Left colon (tissue), 2 donors: ENCODE measurements at places on chromosomes 2 and 18. TPM values are rescaled to one million over a fixed set of nuclear protein-coding genes. Genes with fewer than 3 reads are reported as not detected.

Gene MC2R
- not detected for total RNA-seq

DNA sequence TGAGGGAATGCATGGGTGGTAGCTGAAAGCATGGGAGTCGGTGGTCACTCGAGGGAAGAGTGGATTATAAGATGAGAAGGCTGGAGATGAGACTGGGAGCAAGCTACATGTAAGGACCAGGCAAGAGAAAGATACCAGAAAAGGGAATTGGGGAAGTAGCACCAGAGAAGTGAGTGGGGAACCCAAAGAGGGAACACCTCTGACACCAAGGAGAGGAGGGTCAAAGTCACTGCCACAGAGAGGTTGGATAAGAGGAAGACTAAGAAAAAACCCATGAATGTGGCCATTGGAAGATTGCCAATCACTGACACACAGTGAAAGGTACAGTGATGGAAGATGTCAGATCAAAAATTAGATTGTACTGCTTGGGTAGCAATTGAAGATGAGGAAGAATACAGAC, 473.9 kb downstream of the BCL11A start:
- no peak for DNase-seq

GRCh38 chr2:235527806-235528469, 34.1 kb downstream of the AGAP1 start:
- DNase-seq: no peak

DNA sequence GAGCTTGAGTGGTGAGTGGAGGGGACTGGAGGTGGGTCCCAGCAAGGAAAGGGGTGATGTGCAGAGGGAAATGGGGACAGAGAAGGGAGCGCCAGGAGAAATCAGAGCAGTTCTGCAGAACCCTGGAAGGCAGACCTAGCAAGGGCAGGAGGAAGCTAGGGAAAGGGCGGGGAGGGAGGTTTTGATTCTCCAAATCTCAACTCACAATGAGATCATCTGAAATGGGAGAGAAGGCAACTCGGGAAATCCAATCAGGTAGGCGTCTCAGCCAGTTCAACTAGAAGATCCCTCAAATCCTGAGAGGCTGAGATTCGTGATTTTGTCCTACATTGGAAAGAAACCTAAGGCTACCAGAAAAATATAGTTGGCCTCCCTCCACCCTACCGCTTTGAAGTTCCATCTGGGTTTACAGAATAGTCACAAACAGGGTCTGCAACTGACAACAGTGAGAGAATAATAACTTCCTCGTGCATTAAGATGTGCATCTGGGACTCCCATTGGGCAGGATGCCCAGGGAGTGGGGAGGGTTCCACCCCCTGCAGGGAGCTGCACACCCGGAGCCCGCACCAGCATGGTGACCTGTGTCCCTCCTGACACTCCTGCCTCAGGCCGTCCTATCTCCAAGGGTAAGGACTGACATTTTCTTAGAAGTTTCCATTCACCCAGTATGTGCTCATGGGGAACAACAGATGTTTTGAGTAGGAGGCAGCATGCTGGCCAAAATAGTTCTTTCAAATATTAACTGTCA, 113.3 kb upstream of the ODC1 start:
- DNase-seq: no peak
